A549 treated with RU486 at 1 μM for 4 hours (cell line): ENCODE measurements at places on chromosomes 5 and 9. TPM values are rescaled to one million over a fixed set of nuclear protein-coding genes. Genes with fewer than 3 reads are reported as not detected.

ARHGEF39 gene
- 12.8 to 19.8 TPM (median 17.1 TPM) in 5 replicates for total RNA-seq

UBE2QL1 gene
- 0.10 to 0.18 TPM (median 0.15 TPM) in 5 replicates for total RNA-seq

TSLP gene
- total RNA-seq: not detected in 5 replicates

PCDHA12 gene
- total RNA-seq: 1.9 to 3.0 TPM (median 2.7 TPM) in 5 replicates

HAPLN1 gene
- not detected in 5 replicates for total RNA-seq

EIF4E1B gene
- not detected in 5 replicates for total RNA-seq

IFNA2 gene
- total RNA-seq: not detected in 5 replicates

SIT1 gene
- total RNA-seq: not detected in 5 replicates

PRRC2B gene
- total RNA-seq: 46.3 to 71.0 TPM (median 62.1 TPM) in 5 replicates

GABRG2 gene
- total RNA-seq: not detected in 5 replicates
